PC-3 (cell line): ENCODE measurements at places on chromosomes 5 and 9. TPM values are rescaled to one million over a fixed set of nuclear protein-coding genes. Genes with fewer than 3 reads are reported as not detected.
A peak's percentile ranks its signal among the peaks of the same experiment; 100 is the strongest.

- H3K36me3 ChIP-seq, result no peaks in the 10 kb centered on the region
- no peaks in the 10 kb centered on the region for H3K27me3 ChIP-seq
- peak overlapping the region; percentile 77 for H3K27ac ChIP-seq
These were observed 3.7 kb upstream of the CLK4 start for GRCh38 chr5:178630475-178630930.

DNA sequence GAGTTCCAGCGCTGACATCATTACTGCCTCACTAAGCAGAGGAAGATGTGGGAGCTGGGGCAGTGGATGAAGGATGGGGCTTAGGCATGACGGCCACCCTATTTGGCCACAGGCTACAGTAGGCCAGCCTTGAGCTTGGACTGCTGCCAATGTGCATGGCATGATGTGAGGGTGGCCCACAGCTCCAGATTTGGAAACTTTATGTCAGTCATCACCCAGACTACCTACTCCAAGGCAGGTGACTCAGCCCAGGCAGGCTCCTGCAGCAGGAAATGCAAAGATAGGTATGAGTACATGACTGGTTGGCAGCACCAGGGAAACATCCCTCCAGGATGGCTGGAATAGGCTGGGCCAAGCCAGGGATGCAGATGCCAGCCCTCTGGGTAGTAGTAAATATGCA, 303.6 kb downstream of the SPOCK1 start:
- H3K4me3 ChIP-seq, result no peak overlapping the region
- no peaks in the 10 kb centered on the region for H3K27me3 ChIP-seq
- DNase-seq, result peak; percentile 80
- H3K27ac ChIP-seq, result no peak overlapping the region
- peaks cover 39% of the 10 kb centered on the region for H3K4me1 ChIP-seq

DNA sequence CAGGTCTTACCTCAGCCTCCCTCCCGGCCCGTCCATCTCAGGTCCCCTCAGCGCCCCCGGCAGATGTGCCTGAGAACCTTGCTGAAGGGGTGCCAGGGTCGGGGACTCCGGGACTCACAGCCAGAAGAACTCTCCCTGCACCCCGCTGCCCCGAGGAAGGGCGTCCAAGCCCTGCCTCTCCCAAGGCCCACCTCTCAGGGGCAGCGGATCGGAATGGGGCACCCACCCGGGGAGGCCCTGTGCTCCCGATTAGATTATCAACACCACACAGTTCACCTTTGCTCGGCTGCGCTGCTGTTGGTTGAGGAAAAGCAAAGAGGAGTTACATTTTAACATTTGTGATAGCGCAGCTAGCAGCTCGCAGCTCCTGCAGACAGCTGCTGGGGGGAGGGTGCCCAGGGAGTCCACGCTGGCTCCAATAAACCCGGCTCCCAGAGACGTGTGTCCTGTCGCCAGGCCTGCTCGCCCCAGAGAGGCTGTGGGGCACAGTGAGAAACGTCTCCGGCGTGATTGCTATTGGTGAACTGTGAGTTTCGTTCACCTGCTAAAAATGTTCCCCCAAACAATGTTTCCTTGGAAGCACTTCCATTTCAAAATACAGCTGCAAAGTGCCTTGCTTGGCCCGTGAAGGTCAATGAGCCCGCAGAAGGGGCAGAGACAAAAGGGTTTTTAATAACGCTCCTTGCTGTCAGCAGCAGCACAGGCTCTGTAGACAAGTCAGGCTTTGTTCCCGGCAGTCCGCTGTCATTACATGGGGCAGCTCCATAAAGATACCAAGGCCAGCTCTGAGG, 18.6 kb upstream of the SLC6A19 start:
- DNase-seq, result no peak
- no peak overlapping the region for H3K27ac ChIP-seq
- no peaks in the 10 kb centered on the region for H3K4me1 ChIP-seq

- H3K27me3 ChIP-seq, result peaks cover 22% of the 10 kb centered on the region; the same call in 1 of the 2 replicates
- H3K4me1 ChIP-seq, result peaks cover 18% of the 10 kb centered on the region
- no peaks in the 10 kb centered on the region for H3K36me3 ChIP-seq
These were observed 67.8 kb downstream of the IRX2 start for GRCh38 chr5:2683720-2684119.

- no peaks in the 10 kb centered on the region for H3K36me3 ChIP-seq
- no peak overlapping the region for H3K4me3 ChIP-seq
- no peak for DNase-seq
- H3K4me1 ChIP-seq, result peaks cover 14% of the 10 kb centered on the region
- H3K27me3 ChIP-seq, result no peaks in the 10 kb centered on the region
- H3K27ac ChIP-seq, result no peak overlapping the region
These were observed 265.5 kb downstream of the CWC27 start for GRCh38 chr5:65034029-65034812.

GRCh38 chr9:105309531-105309931, 65.1 kb downstream of the SLC44A1 start:
- H3K27ac ChIP-seq, result no peak overlapping the region
- no peaks in the 10 kb centered on the region for H3K36me3 ChIP-seq
- no peaks in the 10 kb centered on the region for H3K4me1 ChIP-seq
- H3K4me3 ChIP-seq, result no peak overlapping the region
- H3K27me3 ChIP-seq, result no peaks in the 10 kb centered on the region

- H3K27me3 ChIP-seq, result no peaks in the 10 kb centered on the region
- H3K36me3 ChIP-seq, result no peaks in the 10 kb centered on the region
- no peak overlapping the region for H3K4me3 ChIP-seq
- H3K27ac ChIP-seq, result no peak overlapping the region
- H3K4me1 ChIP-seq, result peaks cover 20% of the 10 kb centered on the region
These were observed 10.2 kb upstream of the ERGIC1 start for GRCh38 chr5:172823840-172824362.

- peaks cover 5% of the 10 kb centered on the region; the same call in 1 of the 2 replicates for H3K4me1 ChIP-seq
- no peaks in the 10 kb centered on the region for H3K36me3 ChIP-seq
- H3K27me3 ChIP-seq, result no peaks in the 10 kb centered on the region
- no peak overlapping the region for H3K4me3 ChIP-seq
- peak; percentile 82 for DNase-seq
These were observed 45.7 kb downstream of the SLC46A2 start for GRCh38 chr9:112844771-112845542.

DNA sequence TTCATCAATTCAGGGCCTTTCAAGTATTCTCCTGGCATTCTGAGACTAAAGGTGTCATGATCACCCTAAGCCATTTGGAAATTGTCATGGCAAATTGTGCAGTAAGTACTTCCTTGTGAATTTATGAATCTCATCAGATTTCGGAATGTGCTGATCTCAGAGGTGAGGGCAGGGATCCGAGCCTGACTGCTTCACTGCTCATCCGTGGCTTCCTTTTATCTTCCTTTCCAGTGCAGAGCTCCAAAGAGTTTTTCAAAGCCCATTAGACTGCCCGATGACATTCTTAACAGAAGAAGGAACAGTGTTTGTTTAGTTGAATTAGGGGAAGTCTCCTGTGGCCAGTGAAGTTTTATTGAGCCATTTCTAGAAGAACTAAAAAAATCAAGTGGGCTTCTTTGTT, 182.8 kb upstream of the GDNF start:
- H3K27me3 ChIP-seq, result peaks cover 65% of the 10 kb centered on the region
- DNase-seq, result no peak
- H3K36me3 ChIP-seq, result no peaks in the 10 kb centered on the region
- H3K4me3 ChIP-seq, result no peak overlapping the region
- H3K4me1 ChIP-seq, result no peaks in the 10 kb centered on the region
- no peak overlapping the region for H3K27ac ChIP-seq

GRCh38 chr9:77543131-77543822, 104.8 kb downstream of the GNA14 start:
- H3K4me3 ChIP-seq, result no peak overlapping the region
- H3K27me3 ChIP-seq, result no peaks in the 10 kb centered on the region
- H3K36me3 ChIP-seq, result no peaks in the 10 kb centered on the region

GRCh38 chr5:111129938-111130337, 37.8 kb downstream of the WDR36 start:
- no peak overlapping the region for H3K4me3 ChIP-seq
- no peak overlapping the region for H3K27ac ChIP-seq
- H3K4me1 ChIP-seq, result peaks cover 18% of the 10 kb centered on the region
- H3K27me3 ChIP-seq, result no peaks in the 10 kb centered on the region
- peaks cover 20% of the 10 kb centered on the region for H3K36me3 ChIP-seq
- peak; percentile 37 for DNase-seq

GRCh38 chr9:69073103-69073502, 37.6 kb downstream of the FXN start:
- DNase-seq, result no peak
- no peaks in the 10 kb centered on the region for H3K36me3 ChIP-seq
- H3K4me1 ChIP-seq, result no peaks in the 10 kb centered on the region
- no peak overlapping the region for H3K4me3 ChIP-seq
- H3K27ac ChIP-seq, result no peak overlapping the region

- no peaks in the 10 kb centered on the region for H3K27me3 ChIP-seq
- H3K4me1 ChIP-seq, result no peaks in the 10 kb centered on the region
- no peaks in the 10 kb centered on the region for H3K36me3 ChIP-seq
- H3K27ac ChIP-seq, result no peak overlapping the region
- no peak for DNase-seq
These were observed 225.0 kb downstream of the ADAMTSL1 start for GRCh38 chr9:18698992-18699391.

DNA sequence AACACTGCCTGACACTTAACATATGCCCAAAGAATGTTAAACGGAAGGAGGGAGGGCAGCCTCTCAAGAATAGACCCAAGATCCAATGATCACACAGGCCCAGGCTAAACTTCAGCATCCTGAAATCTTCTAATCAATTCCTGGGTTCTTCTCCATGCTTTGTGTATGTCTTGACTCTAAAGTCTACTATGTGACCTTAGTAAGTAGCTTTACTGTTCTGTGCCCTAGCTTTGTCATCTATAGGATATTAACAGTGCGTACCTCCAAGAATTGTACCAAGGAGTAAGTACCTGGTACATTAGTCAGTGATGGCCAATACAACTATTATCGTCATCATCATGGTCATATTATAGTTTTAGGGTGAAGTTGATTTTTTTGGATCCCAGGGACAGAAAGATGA, 96.6 kb downstream of the SGCD start:
- H3K4me3 ChIP-seq, result no peak overlapping the region
- no peaks in the 10 kb centered on the region for H3K27me3 ChIP-seq
- H3K27ac ChIP-seq, result no peak overlapping the region
- no peak for DNase-seq

- no peaks in the 10 kb centered on the region for H3K27me3 ChIP-seq
- H3K4me3 ChIP-seq, result no peak overlapping the region
- H3K36me3 ChIP-seq, result no peaks in the 10 kb centered on the region
- H3K4me1 ChIP-seq, result no peaks in the 10 kb centered on the region
- H3K27ac ChIP-seq, result no peak overlapping the region
These were observed 43.2 kb downstream of the RFK start for GRCh38 chr9:76351006-76351405.

DNA sequence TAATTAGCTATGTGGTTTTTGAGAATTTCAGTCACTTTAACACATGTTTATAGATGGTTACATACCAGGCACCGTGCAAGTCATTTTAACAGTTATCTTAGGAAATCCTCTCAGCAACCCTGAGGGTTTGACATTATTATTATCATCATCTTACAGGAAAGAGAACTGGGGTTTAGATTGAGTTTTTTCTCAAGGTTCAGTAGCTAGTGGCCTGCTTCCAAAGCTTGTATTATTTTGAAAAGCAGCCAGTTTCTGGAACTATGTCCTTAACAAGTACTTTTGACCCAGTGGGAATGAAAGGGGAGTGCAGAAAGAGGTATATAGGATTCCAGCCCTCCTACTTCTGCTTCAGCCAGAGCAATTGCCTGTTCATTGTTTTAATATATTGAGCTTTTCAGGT, 157.5 kb downstream of the COMMD10 start:
- H3K4me3 ChIP-seq, result no peak overlapping the region
- H3K27ac ChIP-seq, result no peak overlapping the region
- H3K36me3 ChIP-seq, result no peaks in the 10 kb centered on the region

GRCh38 chr9:33388110-33388994, 14.0 kb downstream of the AQP7 start:
- no peak for DNase-seq
- H3K27me3 ChIP-seq, result no peaks in the 10 kb centered on the region
- H3K4me3 ChIP-seq, result no peak overlapping the region
- H3K27ac ChIP-seq, result no peak overlapping the region
- no peaks in the 10 kb centered on the region for H3K36me3 ChIP-seq
- H3K4me1 ChIP-seq, result peaks cover 6% of the 10 kb centered on the region; the same call in 1 of the 2 replicates

DNA sequence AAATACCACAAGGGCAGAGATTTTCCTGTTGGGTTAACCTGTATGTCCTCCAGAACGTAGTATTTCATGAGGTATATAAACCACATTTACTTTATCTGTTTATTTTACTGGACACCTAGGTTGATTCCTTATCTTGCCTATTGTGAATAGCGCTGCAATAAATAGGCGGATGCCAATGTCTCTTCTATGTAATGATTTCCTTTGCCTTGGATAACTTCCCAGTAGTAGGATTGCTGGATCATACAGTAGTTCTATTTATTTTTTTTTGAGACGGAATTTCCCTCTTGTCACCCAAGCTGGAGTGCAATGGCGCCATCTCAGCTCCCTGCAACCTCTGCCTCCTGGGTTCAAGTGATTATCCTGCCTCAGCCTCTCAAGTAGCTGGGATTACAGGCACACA, 15.6 kb upstream of the TUT7 start:
- H3K4me3 ChIP-seq, result no peak overlapping the region
- peaks cover 5% of the 10 kb centered on the region; the same call in 1 of the 2 replicates for H3K4me1 ChIP-seq

DNA sequence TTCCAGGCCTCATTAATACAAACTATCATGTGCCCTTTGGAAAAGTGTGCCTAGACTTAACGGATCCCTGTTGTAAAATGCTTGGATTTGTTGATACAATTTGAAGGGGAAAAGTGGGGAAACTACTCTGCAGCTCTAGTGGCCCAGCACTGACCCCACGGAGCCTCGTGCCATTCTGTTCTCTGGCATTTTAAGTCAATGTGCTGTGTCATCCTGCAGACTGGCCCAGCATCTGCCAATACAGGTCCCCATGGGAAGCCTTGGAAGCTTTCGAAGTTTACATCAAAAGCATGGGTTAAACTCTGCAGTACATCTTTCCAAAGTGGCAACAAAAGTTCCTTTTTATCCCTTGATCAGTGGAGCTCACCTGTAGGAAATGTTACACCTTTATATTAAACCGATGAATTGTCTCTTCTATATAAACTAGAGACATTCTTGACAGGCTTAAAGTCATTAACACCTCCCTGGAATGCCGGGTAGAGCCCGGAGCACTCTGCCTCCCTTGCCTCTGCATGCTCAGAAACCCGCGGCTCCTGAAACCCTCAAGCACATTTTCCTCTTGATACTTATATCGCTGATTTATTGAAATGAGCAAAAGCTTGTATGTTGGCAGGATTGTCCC, 596.0 kb upstream of the ADAMTS16 start:
- H3K27me3 ChIP-seq, result no peaks in the 10 kb centered on the region
- no peak overlapping the region for H3K4me3 ChIP-seq
- H3K27ac ChIP-seq, result no peak overlapping the region
- no peaks in the 10 kb centered on the region for H3K4me1 ChIP-seq
- H3K36me3 ChIP-seq, result no peaks in the 10 kb centered on the region
- no peak for DNase-seq

NSMF gene
- 29.5 and 30.8 TPM in 2 replicates for total RNA-seq

KCNV2 gene
- total RNA-seq, result not detected in 2 replicates

PCDHA9 gene
- 0.22 and 0.35 TPM in 2 replicates for total RNA-seq

CCL27 gene
- total RNA-seq, result not detected in 2 replicates

PPP2CA gene
- 184 and 292 TPM in 2 replicates for total RNA-seq
